ENCODE measurements at places on chromosomes 4 and X.

DNA sequence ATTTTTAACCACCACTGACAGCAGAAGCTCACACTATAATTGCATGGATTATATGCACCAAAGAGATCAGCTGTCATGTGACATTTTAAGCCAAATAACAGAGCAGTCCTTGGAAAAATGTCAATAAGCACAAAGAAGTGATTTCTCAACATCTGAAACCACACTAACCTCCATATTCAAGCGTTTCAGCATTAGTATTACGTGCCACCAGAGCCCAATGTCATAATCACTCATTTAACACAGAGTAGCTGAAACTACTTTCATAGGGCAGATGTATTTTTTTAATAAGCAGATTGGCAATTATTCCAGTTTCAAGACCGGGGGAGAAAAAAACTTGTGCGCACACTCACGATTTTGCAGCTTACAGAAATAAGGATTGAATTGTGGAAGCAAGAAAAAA is 76.6 kb downstream of the SH3KBP1 start:
- DNase-seq = no peak

- no peak for DNase-seq
These were observed 70.5 kb downstream of the SLC9A6 start for GRCh38 chrX:136055651-136056221.

GRCh38 chrX:115563633-115564162 is 2.7 kb downstream of the PLS3 start:
- DNase-seq = no peak

DNA sequence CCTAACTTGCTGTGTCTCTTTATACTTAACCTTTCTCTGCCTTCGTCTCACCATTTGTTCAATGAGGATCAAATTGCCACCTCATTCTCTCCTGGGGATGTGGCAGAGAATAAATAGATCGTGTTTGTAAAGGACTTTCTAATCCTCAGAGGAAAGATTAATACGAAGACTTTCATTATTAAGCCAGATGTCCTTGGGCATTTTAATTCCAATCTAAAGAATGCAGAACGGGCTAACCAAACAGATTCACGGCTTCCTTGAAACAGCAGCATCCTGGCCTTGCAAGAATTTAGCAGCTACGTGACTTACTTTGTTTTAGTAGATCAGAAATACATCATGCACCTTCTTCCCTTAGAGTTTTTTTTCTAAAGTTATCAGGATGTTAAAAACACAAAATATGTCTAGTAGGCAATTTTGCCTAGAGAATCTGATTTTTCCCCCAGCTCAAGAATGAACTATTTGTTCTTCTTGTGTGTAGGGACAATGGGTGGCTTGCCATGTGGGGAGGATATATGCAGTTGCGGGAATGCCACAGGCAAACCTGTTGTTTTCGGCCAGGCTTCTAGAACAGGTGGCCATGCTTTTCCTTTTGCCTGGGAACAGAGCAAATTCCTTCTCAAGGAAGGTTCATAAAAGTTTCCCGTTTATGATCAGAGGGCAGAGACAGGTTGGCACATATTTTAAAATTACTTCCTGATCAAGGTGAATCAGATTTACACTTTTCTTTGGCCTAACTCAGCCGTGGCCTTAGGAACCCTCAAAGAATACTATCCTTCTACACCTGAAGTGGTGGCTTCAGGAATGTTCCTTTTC is 3.0 kb downstream of the MID1 start:
- DNase-seq = no peak

DNA sequence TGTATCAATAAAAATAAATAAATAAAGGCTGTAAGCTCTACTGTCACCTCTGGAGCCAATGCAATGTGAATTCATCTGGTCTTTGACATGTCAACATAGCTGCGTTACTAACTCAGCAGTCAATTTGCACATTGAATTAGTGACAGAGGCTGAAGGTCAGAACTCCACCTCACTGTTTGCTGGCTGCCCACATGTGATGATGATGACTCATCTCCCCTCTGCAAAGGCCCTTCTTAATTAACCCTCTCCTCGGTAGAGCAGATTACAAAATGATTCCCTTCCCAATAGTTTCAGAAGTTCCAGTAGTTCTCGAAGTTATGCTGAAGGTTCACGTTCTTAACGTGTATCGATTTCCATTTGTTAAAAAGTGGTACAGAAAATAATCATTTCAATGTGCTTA is 1626.0 kb upstream of the TENM3 start:
- no peak for DNase-seq

DNA sequence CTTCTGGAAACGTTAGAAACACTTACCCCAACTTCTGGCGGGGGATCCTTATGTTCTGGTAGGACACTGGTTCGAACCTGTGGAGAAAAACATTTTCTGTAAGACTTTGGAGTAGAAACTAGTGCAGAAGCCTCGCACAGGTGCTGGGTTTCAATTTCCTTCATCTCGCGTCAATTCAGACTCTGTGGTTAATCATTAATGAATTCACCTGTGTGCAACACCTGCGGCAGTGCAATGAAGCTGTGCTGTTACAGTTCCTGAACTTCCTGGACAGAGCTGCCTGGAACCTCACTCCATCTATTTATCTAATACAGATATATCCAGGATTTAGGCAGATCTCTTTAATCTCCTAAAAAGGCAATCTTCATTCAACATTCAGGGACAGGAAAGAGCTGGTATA is 531.4 kb downstream of the INPP4B start:
- DNase-seq = no peak

DNA sequence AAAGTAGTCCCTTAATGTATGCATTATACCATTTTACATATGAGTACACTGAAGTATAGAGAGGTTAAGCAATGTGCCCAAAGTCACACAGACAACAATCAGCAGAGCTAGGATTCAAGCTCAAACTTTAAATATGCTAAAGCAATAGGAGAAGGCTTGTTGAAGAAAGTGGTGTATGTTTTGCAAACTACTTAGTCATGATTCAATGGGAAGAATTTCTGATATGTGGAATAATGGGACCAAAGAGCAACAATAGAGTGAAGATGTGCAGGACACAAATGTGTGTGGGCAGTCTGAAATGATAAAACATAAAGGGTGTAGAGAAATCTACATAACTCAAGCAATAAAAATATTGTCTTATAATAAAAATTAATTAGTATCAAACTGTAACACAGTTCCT is 109.0 kb upstream of the ARSJ start:
- no peak for DNase-seq

DNA sequence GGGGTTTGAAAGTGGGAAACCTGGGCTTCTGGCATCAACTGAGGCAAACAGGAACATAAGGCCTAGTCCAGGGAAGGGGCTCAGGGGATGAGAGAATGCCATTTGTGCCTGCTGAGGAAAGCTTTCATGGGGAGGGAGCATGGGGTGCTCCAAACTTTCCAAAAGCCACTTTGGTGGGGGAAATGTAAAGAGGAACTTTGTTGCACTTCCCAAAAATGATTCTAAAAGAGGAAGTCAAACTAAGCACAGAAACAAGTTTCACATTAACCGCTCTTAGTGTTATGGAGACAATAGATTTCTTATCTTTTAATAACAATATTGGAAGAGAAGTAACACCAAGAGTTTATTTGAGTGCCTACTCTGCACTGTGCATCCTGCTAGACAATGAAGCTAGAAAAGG is 32.3 kb downstream of the GAB3 start:
- DNase-seq = no peak

- DNase-seq = no peak
These were observed 42.3 kb downstream of the RFC1 start for GRCh38 chr4:39323821-39324220.

GRCh38 chrX:101764538-101764937 is 104.9 kb upstream of the ARMCX2 start:
- no peak for DNase-seq
